ENCODE measurements at places on chromosomes 4 and X.

- no peak for DNase-seq
These were observed 18.3 kb upstream of the PRDM8 start for GRCh38 chr4:80178964-80179363.

- no peak for DNase-seq
These were observed 1.8 kb downstream of the SLC30A9 start for GRCh38 chr4:41991916-41992767.

GRCh38 chr4:108906006-108906405 is 143.2 kb upstream of the ETNPPL start:
- DNase-seq, result no peak

GRCh38 chr4:127400731-127401346 is 231.9 kb upstream of the INTU start:
- DNase-seq, result peak; percentile 41

GRCh38 chr4:176729489-176729888 is 63.2 kb downstream of the VEGFC start:
- DNase-seq, result no peak

DNA sequence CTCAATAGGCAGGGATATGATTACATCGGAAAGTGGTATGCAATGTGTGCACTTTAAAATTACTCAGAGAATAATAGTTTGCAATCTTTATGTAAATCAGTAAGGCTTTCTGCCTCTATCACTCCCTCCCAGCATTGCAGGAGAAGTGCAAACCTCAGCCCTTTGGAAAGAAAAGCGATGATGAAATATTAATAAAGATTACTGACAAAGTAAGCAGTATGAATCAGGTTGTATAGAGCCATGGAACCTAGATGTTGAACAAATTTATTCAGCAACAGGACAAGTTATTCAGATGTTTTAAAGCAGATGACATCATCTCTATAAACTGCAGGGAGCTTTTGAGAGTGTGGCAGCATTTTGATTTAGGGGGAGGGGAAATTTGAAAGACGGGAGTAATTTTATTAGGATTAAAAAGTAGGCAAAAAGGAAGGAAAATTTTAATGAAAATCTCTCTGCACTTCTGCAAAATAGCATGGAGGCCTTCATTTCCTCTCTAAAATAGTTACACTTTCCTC is 631.7 kb upstream of the GRIA3 start:
- DNase-seq, result no peak

GRCh38 chrX:71919431-71919830 is 8.8 kb downstream of the NHSL2 start:
- DNase-seq, result no peak

DNA sequence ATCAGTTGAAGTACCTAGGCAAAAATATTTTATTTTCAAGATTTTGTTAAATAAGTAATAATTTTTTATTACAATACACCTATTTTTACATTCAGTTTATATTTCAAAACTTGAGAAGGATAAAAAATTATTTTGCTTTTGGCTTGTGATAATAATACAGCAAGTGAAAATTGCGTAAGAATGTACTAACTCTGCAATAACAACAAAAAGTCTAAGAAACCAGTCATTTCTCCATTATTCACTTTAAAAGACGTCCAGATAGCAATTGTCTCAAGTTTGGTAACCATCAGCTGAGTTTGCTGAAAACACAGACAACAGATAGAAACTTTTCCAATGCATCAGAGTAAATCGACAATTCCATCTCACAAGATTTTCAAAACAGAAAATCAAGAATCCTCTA is 12.1 kb downstream of the CXCL8 start:
- no peak for DNase-seq

GRCh38 chrX:108132876-108133275 is 41.3 kb downstream of the ATG4A start:
- DNase-seq, result no peak

GRCh38 chrX:118965395-118965794 is 9.0 kb upstream of the LONRF3 start:
- DNase-seq, result no peak

GRCh38 chrX:108541286-108541685 is 101.6 kb downstream of the COL4A5 start:
- no peak for DNase-seq

DNA sequence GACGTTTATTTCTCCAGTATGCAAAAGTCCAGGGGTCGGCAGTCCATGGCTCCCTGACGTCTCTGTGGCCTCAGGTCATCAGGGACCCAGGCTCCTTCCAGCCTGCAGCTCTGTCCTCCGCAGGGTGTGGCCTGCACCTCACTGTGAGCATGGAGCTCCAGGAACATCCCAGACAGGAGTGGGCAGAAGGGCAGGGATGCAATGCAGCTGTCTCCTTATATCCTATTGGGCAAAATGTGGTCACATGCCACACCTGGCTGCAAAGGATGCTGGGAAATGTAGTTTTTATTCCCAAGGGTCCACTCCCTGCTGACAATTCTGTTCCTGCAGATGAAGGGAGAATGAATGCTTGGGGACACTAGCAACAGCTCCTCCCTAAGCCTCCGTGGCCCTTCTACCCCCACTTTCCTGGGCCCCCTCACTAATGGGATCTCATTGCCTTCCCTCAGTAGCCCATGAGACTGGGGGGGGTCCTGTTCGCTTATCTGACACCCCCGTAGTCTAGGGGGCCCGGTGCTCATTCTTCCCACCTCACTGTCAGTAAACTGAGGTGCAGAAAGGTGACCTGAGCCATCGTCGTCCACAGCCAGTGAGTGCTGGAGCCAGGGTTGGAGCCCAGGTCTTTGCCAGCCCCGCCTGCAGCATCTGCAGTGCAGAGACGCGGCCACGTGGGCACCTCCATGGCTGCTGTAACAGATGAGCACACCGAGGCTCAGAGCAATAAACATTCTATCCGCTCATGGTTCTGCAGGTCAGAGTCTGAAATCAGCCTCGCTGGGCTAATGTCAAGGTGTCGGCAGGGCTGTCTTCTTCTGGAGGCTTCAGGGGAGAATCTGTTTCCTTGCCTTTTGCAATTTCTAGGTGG is 5.9 kb upstream of the GRPEL1 start:
- DNase-seq, result no peak

DNA sequence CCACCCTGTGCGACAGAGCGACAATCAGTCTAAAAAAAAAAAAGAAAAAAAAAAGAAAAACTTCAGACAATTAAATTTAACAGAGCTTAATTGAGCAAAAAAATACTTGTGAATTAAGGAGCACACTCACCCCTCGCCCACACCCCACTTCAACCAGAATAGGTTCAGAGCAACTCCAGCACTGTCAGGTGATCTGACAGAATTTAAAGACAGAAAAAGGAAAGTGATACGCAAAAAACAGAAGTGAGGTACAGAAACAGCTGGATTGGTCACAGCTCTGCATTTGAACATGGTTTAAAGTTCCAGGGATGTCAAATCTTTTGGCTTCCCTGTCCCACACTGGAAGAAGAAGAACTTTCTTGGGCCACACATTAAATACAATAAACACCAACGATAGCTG is 174.4 kb downstream of the PDGFC start:
- no peak for DNase-seq

DNA sequence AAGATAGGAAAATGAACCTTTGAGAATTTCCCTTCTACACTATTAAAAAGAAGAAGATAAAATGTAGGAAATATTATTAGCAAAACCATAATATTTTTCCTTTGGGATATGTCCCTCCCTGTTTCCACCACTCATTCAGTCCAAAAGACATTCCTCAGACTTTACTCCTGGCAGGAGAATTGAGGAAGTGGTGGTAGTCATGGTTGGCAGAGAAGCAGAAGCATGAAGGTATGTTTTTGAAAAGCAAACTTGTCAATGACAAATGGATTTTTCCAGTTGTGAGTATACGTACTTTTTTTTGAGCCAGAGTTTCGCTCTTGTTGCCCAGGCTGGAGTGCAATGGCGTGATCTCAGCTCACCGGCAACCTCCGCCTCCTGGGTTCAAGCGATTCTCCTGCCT is 13.7 kb downstream of the STAG2 start:
- DNase-seq, result no peak

DNA sequence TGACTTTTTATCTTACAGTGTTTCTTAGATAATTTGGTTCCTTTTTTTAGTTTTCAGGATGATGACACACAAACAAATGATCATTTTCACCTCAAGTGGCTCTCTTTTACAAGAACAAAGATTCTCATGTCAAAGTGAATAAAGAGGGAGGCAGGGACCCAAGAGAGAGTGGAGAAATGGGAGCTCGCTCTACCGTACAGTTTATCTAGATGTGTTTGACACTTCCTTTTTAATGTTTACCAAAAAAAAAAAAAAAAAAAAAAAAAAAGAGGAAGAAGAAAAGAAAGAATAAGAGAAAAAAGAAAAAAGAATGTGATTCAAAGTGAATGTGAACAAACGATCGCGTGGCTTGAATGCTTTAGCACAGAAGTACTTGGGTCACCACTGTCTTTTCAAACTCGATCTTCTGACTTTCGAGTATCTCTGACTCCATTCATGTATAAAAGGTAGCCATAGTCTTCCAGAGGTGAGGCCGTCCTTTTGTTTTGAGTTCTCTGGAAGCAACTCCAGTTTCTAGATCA is 75.6 kb upstream of the GRXCR1 start:
- no peak for DNase-seq

GRCh38 chr4:40992472-40993295 is 221.7 kb downstream of the APBB2 start:
- DNase-seq, result no peak

DNA sequence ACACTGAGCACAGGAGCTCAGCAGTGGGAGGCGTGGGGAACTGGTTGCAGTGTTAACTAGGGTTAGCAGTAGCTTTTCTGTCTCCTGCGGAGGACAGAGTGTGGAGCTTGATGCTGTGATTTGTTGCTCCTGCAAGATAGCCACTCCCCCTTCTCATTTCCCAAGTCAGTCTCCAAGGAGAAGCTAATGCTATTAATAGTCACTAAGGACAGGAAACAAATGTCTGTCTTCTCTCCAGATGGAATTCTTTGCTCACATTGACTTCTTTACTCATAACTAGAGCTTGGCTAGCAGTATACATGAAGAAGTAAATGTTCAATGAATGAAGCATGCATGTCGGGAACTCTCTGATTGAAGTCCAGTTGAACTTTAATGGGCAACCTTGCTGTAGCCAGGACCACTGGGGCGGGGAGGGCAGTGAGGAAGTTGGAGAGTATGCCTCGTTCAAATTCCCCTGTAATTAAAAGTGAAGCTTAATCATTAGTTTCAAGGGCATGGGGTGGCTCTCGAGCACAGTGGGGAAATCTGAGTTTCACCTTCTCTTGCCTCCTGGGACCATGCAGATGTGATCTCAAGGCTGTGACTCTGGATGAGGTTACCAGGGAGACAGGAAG is 156.6 kb upstream of the SCML1 start:
- peak; percentile 61 for DNase-seq

DNA sequence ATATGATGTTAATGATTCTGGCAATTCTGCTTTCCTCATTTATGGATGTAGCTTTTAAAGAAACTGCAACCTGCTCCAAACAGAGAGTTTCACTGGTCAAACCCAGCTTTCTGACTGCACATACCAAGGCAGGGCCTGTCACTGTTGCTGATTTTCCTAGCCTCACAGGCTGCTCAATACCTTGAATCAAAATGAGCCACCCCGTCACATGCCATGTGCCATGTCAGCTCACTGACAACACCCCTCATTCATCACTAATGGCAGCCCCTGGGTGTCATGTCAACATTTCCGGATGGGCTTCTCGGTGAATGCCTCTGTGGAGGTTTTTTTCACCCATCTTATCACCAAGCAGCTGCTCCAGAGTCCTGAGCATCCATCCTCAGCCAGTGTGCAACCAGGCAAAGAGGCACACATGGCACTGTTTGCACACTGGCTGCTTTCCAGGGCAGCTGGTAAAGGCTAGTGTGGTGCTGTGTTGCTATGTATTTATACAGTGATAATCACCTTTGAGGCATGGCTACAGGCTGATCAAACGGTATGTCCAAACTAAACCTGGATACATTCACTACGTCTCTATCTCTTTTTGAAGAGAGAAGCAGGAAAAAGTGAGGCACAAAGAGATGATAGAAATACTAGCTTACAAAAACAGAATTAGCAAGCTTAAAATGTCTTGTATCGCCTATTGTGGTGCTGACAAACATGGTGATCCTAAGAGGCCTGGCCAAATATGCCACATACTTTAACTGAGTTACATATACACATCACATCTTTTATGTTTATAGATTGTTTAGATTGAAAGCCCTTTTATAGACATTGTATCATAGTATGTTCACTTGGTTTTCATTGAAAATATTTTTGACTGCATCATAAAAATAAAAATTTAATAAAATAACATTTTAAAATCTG is 94.6 kb upstream of the INPP4B start:
- no peak for DNase-seq

DNA sequence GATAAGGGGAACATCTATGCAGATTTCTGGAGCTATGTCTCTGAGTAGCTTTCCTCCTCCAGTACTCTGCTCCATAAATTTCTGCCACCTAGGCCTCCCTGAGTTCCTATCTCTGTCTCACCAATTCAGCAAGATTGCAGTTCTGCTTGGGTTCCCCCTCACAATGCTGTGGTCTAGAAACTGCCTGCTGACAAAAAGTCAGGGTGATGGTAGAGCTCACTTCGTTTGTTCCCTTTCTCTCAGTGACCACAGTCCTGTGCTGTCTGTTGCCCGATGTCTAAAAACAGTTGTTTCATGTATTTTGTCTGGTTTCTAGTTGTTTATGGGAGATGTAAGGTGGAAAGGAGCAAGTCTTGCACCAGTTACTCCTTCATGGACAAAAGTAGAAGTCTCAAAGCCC is 41.1 kb downstream of the AMMECR1 start:
- DNase-seq, result no peak

GRCh38 chr4:85812776-85813175 is 337.8 kb downstream of the ARHGAP24 start:
- DNase-seq, result no peak

GRCh38 chr4:113996599-113997177 is 17.2 kb upstream of the ARSJ start:
- no peak for DNase-seq

DNA sequence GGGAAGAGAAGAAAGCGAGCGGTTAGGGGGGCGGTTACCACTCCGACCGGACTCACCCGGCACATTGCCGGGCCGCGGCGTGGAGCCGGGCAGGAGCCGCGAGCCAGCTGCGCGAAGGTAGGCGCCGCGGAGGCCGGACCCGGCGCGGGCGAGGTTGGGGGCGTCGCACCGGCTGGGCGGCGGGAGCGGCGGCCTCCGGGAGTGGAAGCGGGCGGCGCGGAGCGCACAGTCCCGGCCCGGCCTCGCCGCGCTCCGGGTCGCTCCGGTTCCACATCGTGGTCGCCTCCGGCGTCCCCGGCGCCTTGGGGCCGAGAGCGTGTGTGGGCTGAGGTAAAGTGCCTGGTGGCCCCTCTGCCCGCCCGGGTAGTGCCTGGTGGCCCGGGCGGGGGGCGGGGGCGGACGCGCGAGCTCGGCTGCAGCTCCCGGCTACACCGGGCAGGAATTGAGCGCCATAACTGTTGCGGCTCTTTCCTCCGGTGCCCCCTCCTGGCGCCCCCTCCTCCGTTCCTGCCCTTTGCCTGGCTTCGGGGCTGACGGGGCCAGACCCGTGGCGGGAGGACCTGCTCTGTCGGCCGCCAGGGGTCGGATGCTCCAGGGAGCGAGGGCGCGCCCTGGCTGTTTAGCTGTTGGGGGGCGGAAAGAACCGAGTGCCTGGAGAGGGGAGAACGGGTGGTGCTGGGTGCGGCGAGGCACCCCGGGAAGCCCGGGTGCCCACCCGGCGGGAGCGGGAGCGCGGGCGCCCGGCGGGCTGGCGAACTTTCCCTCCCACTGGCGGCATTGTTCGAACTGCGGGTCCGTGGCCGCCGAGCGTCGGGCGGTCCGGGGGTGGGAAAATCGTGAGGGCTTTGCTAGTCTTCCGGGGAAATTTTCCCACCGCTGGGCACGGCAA is 626 bp downstream of the JADE3 start:
- no peak for DNase-seq
